ENCODE measurements at places on chromosomes 5 and 9.

GRCh38 chr5:142016556-142016955, 3.7 kb upstream of the GNPDA1 start:
- no peak for DNase-seq

GRCh38 chr5:50967563-50968355, 301.3 kb downstream of the PARP8 start:
- no peak for DNase-seq

- no peak for DNase-seq
Observed at GRCh38 chr5:14742498-14742897, 78.0 kb downstream of the OTULIN start.

DNA sequence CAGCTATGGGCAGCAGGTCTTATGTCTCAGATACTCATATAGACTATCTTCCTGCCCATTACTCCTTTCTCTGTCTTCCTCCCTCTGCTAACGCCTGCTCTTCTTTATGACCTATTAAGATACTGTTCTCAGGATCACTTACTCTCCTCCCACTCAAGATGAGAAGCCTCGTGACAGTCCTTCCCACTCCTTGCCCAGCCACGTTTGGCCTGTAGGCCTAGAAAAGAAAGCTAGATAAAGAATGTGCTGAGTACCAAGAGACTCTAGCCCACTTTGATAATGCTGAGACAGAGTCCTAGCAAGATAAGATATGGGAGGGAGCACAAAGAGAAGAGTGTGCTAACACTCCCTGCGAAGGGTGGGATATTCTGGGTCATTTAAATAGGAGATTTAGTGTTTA, 6.8 kb upstream of the DENND4C start:
- no peak for DNase-seq

- no peak for DNase-seq
Observed at GRCh38 chr5:94329115-94329514, 289.3 kb downstream of the KIAA0825 start.
